ENCODE measurements at places on chromosomes 6 and 20.

DNA sequence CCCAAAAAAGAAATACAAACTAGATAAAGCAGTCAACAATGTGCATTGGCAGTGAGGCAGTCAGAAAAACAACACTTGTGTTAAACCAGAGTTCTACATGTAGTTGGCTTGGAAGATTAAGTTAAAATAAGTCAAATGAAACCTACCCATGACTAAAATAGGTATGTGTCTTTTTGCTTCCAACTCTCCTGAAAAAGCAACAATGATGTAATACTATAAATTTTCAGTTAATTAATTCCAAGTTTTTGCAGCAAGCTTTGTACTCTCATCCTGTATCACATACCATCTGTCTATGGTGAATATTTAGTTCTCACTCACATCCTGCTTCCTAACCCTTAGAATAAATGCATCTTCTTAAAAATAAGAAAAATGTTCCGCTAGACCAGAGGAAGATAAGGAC is 261.5 kb downstream of the KIF16B start:
- H3K4me3 ChIP-seq, result no peak overlapping the region
- H3K27me3 ChIP-seq, result no peaks in the 10 kb centered on the region
- peaks cover 2% of the 10 kb centered on the region for H3K4me1 ChIP-seq
- no peak overlapping the region for H3K27ac ChIP-seq
- H3K36me3 ChIP-seq, result peaks cover 8% of the 10 kb centered on the region
- no peak for DNase-seq

DNA sequence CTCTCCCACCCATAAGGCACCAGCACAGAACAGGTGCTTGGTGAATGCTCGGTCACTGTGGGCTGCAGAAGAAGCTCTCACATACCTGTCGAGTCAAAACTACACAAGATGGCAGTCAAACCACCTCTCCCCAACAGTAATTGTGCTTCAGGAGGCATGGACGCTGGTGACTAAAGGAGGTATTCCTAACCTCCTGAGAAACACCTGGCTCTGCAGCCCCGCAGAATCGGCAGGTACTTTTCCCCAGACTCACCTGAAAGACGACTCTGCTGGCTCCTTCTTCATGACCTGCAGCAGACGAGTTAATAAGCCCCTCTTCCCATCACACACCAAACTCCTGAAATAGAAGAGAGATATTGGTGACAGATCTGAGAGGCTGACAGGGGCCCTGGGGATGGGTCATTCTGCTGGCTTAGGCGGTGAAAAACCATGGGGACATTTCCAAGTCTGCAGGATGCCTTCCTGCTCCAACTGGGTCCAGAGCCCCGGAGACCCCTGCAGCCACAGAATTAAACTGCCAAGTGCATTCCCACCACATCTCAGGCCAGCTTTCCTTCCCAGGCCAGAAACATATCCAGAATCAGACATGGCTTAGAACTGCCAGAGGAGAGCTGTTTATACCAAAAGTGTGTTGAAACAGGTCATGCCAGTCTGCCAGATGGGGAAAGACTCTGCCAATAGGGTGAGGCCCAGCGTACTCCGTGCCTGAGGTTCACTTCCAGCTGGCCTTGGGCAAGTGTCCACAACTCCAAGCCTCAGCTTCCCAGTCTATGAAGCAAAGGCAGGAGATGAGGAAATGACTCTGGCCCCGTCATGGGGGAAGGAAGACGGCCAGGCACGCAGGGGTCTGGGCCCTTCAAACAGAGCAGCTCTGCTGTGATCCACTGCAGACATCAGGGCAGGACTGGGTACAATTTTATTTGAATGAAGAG is 53.0 kb downstream of the MYH7B start:
- H3K4me3 ChIP-seq, result no peak overlapping the region
- peaks cover 97% of the 10 kb centered on the region for H3K36me3 ChIP-seq
- no peak for DNase-seq
- no peaks in the 10 kb centered on the region for H3K27me3 ChIP-seq

DNA sequence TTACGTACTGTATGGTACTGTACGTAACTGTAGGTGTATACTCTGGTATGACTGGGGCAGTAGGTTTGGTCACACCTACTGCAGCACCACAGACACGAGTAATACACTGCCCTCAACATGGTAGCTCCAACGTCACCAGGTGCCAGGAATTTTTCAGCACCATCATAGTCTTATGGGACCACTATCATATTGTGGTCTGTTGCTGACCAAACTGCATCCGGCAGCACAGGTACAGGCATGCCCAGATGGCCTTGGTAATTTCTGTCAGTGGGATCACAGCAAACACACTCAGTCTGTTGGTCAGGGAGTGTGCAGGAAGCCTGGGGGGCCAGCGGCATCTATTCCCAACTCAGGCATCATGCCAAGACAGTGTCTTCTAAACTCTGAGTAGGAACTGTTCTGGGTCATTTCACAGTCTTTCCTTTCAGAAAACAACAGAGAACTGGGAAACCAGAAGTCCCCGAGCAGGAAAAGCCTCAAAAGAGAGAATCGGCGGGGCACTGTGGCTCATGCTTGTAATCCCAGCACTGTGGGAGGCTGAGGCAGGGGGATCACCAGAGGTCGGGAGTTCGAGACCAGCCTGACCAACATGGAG is 5.8 kb downstream of the YTHDF1 start:
- H3K36me3 ChIP-seq, result peaks cover 84% of the 10 kb centered on the region
- H3K27ac ChIP-seq, result no peak overlapping the region

GRCh38 chr20:46764068-46764467 is 54.6 kb downstream of the SLC2A10 start:
- H3K27ac ChIP-seq, result no peak overlapping the region
- H3K27me3 ChIP-seq, result peaks cover 70% of the 10 kb centered on the region
- DNase-seq, result no peak
- H3K4me3 ChIP-seq, result no peak overlapping the region
- no peaks in the 10 kb centered on the region for H3K36me3 ChIP-seq

DNA sequence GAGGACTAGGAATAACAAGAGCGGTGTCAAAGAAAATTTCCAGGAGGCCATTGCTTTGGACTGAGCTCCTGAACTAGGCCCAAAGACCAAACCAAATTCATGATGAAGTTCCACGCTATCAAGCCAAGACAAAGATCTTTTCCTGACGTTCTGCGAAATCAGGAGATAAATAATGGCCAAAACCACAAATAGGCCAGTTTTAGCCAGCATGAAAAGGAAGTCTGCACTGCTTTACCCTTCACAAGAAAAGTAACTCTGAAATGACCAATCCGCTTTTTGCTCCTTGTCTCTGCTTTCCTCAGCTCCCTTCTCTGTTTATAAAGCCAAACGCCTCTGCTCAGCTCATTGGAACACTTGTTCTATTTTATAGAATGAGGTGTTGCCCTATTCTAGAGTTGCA is 6.7 kb downstream of the NCOA5 start:
- DNase-seq, result peak; percentile 31
- H3K4me3 ChIP-seq, result no peak overlapping the region
- H3K27me3 ChIP-seq, result no peaks in the 10 kb centered on the region
- H3K27ac ChIP-seq, result no peak overlapping the region
- H3K36me3 ChIP-seq, result peaks cover 8% of the 10 kb centered on the region
- H3K4me1 ChIP-seq, result peaks cover 9% of the 10 kb centered on the region

DNA sequence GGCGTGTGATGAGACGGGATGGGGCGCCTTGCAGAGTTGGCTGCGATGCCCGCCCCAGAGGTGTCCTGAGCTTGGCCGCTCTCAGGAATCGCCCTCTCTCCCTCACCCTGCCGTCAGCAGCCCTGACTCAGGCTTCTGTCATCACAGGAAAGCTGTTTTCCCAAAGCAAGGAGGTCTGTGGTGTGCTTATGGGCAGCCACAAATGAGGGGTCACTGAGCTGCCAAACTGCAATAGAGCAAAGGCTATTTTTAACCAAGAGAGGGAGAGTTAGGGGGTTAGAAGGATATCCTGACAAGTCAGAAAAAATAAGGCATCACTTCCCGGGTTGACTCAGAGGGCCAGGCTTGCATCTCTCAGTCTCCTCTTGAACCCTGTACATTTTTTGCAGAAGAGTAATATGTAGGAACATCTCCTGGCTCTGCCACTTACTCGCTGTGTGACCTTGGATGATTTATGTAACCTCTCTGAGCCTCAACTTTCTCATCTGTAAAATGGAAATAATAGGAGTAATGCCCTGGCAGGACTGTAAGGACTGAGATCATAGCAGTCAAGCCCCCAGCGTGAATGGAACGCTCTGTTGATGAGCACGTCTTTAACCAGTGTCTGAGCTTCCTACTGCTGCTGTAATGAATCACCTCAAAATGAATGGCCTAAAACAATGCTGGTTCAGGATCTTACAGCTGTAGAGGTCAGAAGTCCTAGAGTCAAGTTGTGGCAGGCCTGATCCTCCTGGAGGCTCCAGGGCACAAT is 181.9 kb downstream of the NFATC2 start:
- peaks cover 15% of the 10 kb centered on the region for H3K4me1 ChIP-seq
- no peaks in the 10 kb centered on the region for H3K27me3 ChIP-seq
- peak overlapping the region; percentile 44 for H3K27ac ChIP-seq
- no peak overlapping the region for H3K4me3 ChIP-seq
- H3K36me3 ChIP-seq, result no peaks in the 10 kb centered on the region

GRCh38 chr6:32799168-32799567 is 17.6 kb downstream of the HLA-DOB start:
- H3K36me3 ChIP-seq, result no peaks in the 10 kb centered on the region
- H3K4me1 ChIP-seq, result peaks cover 1% of the 10 kb centered on the region
- no peak overlapping the region for H3K4me3 ChIP-seq
- H3K27ac ChIP-seq, result no peak overlapping the region
- H3K27me3 ChIP-seq, result peaks cover 70% of the 10 kb centered on the region

GRCh38 chr6:116251568-116252384 is 2.1 kb downstream of the TSPYL4 start:
- H3K27ac ChIP-seq, result peak overlapping the region; percentile 45
- no peaks in the 10 kb centered on the region for H3K36me3 ChIP-seq
- DNase-seq, result peak; percentile 64
- H3K4me1 ChIP-seq, result peaks cover 18% of the 10 kb centered on the region
- no peaks in the 10 kb centered on the region for H3K27me3 ChIP-seq
- peak overlapping the region; percentile 97 for H3K4me3 ChIP-seq

- H3K27me3 ChIP-seq, result no peaks in the 10 kb centered on the region
- no peaks in the 10 kb centered on the region for H3K4me1 ChIP-seq
- DNase-seq, result peak; percentile 45
- H3K27ac ChIP-seq, result no peak overlapping the region
- H3K4me3 ChIP-seq, result no peak overlapping the region
- H3K36me3 ChIP-seq, result no peaks in the 10 kb centered on the region
Observed at GRCh38 chr6:5174244-5174643, 86.5 kb downstream of the LYRM4 start.

GRCh38 chr6:109225946-109226345 is 130.6 kb downstream of the CEP57L1 start:
- DNase-seq, result no peak
- H3K4me1 ChIP-seq, result peaks cover 1% of the 10 kb centered on the region
- no peak overlapping the region for H3K27ac ChIP-seq
- no peak overlapping the region for H3K4me3 ChIP-seq
- H3K27me3 ChIP-seq, result no peaks in the 10 kb centered on the region
- no peaks in the 10 kb centered on the region for H3K36me3 ChIP-seq

Data from mesenchymal stem cell (in vitro differentiated cells and primary cell).